Spleen (tissue), 13 donors: ENCODE measurements at places on chromosomes 2 and 18. TPM values are rescaled to one million over a fixed set of nuclear protein-coding genes. Genes with fewer than 3 reads are reported as not detected.

The POTEF gene
- polyA plus RNA-seq = not detected

The PSMA8 gene
- 0.93 TPM for polyA plus RNA-seq

The RAD51AP2 gene
- not detected for polyA plus RNA-seq

The CNDP1 gene
- polyA plus RNA-seq = 0.13 TPM

The LRRTM1 gene
- 0.10 TPM for polyA plus RNA-seq

The PELI1 gene
- polyA plus RNA-seq = 14.5 TPM

The PLA2R1 gene
- polyA plus RNA-seq = 1.8 TPM

The OR6B2 gene
- polyA plus RNA-seq = not detected

The RNF144A gene
- 3.8 TPM for polyA plus RNA-seq

The PAX8 gene
- 1.4 TPM for polyA plus RNA-seq

The ACVR1 gene
- 3.5 TPM for polyA plus RNA-seq

The CEP192 gene
- polyA plus RNA-seq = 13.8 TPM

The CELF4 gene
- 0.50 TPM for polyA plus RNA-seq

The ANKRD62 gene
- not detected for polyA plus RNA-seq

The ASB18 gene
- polyA plus RNA-seq = not detected

The DPYSL5 gene
- polyA plus RNA-seq = 0.02 TPM

The C1GALT1C1L gene
- 0.10 TPM for polyA plus RNA-seq

The OTOS gene
- polyA plus RNA-seq = not detected

The LRRC30 gene
- polyA plus RNA-seq = not detected

The ITPRID2 gene
- 19.5 TPM for polyA plus RNA-seq

The RFTN2 gene
- polyA plus RNA-seq = 0.93 TPM
